NCI-H1436 (cell line): ENCODE measurements at places on chromosomes 6 and 20.

- no peak for DNase-seq
These were observed 382.0 kb downstream of the TAF4 start for GRCh38 chr20:61683721-61684120.

DNA sequence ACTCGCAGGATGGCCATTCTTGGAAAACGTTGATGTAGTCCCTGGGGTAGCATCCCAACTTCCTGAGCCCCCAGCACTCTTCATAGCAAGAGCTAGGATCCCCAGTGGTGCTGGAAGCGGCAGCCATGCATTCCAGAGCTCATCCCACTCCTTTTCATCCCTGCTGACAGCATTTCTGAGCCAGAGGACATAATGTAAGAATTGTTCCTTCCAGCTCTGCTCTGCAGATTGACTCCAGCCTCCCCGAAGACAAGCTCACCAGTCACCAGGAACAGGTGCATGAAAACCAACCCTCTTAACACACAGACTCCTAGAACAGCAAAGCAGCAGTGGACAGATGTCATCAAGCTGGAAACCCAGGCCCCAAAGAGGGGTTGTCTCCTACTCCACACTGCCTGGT lies 3.8 kb downstream of the SLC13A3 start:
- no peak for DNase-seq

DNA sequence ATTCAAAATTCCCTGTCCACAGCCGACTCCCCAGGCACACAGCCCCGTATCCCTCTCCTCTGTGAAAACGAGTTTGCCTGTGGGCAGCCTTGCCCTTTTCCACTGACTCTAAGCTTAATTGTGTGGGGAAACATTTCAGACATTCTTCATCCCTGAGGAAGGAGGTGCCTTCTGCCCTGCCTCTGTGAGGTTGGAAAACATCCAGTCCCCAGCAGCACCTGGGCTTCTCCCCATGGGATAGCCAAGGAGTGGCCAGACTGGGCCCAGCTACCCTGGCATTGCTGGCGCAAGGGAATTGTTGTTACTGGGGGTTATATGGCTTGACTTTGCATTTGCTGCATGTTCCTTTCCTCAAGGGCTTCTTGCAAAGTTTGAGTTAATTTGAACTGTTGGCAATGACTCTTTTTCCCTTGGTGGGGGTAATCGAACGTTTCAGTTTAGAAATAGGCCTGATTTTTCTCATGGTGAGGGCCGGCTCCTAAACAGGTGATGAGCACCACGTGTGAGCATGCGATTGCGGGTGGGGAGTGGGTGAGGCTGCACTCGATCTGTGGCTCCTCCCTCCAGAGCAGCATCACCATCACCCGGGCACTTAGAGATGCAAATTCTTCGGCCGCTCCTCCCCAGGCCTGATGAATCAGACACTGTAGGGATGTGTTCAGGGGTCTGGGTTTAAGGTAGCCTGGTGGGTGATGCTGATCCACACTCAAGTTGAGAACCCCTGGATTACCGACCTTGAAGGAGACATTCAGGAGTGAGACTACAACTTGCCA lies 29.9 kb downstream of the GABRR2 start:
- DNase-seq = no peak

- DNase-seq = no peak
These were observed 5.3 kb downstream of the IDH3B start for GRCh38 chr20:2658414-2659354.

- no peak for DNase-seq
These were observed 2.8 kb downstream of the ANGPT4 start for GRCh38 chr20:913306-913849.

GRCh38 chr20:32510120-32510600 lies 75.0 kb downstream of the NOL4L start:
- DNase-seq = no peak

DNA sequence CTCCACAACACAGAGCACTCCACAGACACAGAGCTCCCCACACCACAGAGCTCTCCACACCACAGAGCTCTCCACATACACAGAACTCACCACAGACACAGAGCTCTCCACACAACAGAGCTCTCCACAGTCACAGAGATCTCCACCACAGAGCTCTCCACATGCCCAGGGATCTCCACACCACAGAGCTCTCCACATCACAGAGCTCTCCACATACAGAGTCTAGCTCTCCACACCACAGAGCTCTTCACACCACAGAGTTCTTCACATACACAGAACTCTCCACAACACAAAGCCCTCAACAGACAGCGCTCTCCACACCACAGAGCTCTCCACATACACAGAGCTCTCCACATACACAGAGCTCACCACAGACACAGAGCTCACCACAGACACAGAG lies 55.3 kb downstream of the ERMARD start:
- no peak for DNase-seq

DNA sequence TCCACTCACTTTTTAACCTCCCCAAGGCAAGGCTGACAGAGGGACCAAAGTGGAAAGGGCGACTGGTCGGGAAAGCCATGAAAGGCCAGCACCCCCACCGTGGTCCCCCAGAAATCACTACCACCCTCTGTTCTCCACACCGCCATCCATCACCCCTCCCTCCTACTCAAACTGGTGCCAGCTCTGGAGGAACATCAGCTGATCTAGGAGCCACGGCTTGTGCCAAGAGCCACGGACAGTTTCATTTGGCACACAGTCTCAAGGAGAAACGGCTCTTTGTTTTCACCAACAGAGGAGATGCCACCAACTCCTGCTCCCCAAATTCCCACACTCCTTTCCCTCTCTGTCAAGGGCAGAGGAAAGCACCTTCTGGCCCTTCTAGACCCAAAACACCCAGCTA lies 26.0 kb downstream of the TBC1D7 start:
- DNase-seq = no peak

DNA sequence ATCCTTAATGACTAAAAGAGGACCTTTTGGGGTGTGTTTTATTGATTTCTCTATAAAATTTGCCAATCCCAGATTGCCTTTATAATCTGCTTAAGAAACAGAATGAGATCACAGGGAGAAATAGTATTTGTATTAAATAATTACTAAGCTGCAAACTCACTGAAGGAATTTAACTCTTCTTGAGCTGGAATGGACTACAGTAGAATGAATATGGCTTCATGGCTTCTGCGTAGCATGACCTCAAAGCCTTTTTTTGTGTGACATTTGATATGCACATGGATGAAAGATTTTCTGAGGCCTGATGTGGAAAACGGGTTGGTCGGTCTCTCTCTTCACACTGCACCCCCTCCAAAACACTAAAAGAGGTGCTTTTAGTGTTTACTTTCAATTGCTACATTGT lies 115.9 kb downstream of the QKI start:
- DNase-seq = no peak

DNA sequence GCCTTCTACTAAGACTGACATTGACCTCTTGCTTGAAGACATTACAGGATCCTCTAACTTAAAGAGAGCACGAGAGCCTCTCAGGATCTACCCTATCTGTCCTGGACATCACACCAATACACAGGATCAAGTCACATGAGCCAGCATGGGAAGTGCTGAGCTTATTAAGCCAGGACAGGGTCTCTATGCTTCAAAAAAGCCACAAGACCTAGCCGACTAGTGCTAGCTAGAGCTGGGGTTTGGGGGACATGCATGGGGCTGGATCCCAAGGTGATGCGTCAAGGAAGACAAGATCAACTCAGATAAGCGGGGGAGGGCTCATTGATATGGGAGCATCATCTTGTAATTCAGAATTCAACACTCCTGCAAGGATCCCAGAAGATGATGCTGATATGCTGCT lies 167.2 kb upstream of the TAB2 start:
- DNase-seq = no peak

- DNase-seq = no peak
These were observed 110.3 kb downstream of the BCAS1 start for GRCh38 chr20:53959911-53960578.

GRCh38 chr6:166813461-166813860 lies 142.9 kb downstream of the RNASET2 start:
- no peak for DNase-seq

- DNase-seq = no peak
These were observed 32.5 kb downstream of the SUN5 start for GRCh38 chr20:32971703-32972161.

DNA sequence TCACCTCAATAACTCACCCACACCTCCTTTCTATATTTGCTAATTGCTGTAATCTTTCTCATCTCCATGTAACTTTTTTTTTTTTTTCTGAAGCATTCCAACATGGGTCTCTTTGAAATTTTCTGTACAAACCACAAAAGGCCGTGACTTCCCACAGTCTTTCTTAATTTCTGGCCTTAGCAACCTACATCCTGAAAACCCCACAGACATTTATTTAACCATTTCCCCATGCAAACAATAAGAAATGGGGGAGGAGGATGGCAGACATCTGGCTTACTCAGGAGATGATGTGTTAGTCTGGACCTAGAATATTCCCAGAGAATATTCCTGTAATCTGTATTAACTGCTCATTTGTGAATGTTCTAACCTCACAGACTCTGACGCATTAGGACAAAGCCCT lies 57.6 kb downstream of the MEP1A start:
- DNase-seq = no peak

- DNase-seq = no peak
These were observed 76.6 kb downstream of the ANKEF1 start for GRCh38 chr20:10111139-10111958.

GRCh38 chr6:44976677-44977641 lies 351.2 kb upstream of the RUNX2 start:
- DNase-seq = no peak

- DNase-seq = no peak
These were observed 218.5 kb downstream of the FOXC1 start for GRCh38 chr6:1827984-1828793.

GRCh38 chr6:46215213-46215612 lies 44.4 kb upstream of the ENPP5 start:
- DNase-seq = no peak

DNA sequence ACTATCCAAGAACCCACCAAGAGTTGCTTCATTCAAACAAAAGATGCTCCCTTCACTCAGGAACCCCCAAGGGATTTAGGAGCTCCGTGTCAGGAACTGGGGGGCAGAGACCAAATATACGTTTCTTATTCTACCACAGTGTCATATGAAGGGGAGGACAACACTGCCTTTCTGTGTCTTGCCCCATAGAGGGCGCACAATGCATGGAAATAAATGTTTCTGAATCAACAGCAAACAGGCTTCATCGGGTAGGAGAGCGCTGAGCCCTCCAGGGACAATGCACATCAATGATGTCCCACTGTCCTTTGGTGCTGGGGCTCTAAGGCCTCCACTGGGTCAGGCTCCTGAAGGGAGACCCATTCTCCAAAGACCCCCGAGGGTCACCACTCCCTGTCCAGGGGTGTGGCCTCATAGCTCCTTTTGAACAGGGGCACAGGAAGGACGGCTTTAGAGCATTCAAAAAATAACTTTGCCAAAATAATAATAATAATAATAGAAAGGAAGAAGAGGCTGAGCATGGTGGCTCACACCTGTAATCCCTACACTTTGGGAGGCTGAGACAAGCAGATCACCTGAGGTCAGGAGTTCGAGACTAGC lies 31.1 kb downstream of the PLG start:
- DNase-seq = peak; percentile 29

- DNase-seq = no peak
These were observed 62.7 kb upstream of the SULF2 start for GRCh38 chr20:47847884-47848485.

DNA sequence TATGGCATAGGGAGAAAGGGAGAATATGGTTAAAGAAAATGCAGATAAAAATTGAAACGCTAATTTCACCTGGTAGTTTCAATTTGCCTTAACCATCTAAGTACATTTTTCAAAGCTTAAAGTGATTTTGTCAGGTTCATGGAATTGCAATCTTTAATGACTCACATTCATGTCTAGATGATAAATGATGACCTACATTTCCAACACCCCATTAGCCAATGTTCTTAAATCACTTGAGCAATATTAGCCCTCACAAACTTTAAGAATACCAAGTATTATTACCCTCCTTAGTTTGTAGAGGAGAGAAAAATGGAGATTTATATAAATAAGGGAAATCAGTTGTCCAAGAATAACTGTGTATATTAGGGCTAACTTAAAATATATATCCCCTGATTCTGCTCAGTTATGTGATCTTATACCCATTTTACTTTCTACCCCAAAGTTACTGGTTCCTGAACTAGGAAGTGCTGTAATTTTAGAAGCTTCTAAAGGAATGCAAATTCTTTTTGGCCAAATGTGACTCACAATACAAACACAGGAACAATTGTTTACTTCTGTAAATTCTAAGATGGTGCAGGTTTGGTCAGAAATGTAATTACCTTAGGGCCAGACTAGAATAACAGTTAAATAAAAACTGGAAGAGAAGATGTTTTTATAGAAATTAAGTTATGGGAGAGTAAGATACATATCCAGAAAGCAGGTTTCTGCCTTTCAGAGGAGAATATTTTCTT lies 34.5 kb downstream of the TPBG start:
- DNase-seq = no peak

DNA sequence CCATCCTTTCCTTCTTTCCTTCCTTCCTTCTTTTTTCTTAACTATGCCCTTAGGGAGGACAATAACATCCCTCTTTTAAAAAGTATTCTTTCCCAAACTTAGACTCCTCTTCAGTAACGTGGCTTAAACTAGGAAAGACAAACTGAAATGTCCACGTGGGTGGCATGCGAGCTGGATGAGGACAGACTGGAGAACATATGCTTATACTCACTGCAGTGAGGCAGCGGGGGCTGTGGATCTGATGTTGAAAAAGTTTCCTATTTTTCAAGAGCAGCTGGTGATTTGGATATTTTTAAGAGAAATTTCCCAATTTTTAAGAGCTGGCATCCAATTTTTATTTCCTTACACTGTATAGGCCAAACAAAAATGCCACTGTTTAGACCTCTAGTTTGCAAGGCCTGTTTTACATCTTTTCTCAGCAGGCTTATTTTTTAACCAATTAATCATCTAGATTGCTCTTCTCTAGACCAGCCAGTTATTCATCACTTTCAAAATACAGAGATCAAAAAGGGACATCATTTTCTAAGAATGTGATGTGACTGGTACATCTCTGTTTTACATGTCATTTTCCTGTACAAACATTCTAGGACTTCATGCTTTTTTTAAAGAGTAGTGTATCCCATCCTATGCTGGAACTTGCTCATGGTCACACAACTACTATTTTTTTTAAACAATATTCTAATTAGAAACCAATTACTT lies 226.5 kb downstream of the BTBD9 start:
- no peak for DNase-seq

DNA sequence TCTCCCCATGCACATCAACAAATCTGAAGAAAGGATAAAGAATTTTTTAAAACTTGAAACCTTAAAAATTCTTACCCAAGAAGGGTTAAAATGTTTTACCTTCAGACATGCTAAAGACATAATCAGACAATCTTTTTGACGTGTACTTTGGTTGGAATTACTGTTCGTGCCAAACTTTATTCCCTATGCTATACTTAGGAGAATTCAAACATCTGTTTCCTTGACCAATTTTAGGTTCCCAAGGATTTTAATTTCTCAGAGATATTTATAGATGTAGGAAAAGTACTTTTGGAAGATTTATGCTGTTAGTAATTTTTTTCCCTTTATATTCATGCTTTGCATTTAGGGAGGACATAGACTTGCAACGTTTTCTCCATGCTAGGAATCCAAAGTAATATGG lies 108.4 kb downstream of the AFG1L start:
- DNase-seq = no peak
